ENCODE measurements at places on chromosomes 11 and 22.

DNA sequence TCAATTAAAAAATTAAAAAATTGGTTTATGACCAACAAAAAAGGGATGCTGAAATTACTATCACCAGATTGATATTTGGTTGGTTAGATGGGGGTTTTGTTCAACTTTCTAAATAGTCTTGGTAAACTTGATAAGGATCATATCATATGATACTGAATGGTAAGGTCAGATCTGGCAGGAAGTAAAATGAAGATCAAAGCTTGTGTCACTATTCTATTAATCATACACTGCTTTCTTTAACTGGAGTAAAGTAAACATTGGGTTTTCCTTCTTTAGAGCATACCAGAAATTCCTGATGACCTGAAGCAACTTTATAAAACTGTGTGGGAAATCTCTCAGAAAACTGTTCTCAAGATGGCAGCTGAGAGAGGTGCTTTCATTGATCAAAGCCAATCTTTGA is 40.2 kb downstream of the RRM1 start:
- DNase-seq: peak; percentile 74

DNA sequence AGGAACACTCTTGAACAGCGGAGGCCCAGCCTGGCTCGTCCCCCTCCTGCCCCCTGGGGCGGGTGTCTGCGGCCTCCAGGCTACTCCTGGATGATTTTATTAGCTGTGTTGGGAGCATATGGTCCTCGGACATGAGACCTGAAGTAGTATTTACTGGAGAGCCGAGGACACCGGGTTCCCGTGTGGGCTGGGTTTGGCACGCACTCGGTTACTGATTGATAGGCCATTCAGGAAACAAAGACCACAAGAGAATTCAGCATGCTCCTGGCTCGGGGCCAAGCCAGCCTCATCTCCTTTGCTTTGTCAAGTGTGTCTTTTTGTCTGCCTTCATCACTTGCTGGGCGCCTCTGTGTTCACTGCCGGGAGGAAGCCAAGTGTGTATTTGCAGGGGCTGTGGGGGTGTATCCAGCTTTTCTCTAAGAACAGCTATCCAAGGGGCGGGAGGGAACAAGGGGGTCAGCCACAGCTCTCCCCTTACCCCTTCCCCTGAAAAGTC is 9.7 kb downstream of the FXYD2 start:
- no peak for DNase-seq

- DNase-seq: no peak
Observed at GRCh38 chr22:24359452-24360120, 67.8 kb upstream of the ADORA2A start.

DNA sequence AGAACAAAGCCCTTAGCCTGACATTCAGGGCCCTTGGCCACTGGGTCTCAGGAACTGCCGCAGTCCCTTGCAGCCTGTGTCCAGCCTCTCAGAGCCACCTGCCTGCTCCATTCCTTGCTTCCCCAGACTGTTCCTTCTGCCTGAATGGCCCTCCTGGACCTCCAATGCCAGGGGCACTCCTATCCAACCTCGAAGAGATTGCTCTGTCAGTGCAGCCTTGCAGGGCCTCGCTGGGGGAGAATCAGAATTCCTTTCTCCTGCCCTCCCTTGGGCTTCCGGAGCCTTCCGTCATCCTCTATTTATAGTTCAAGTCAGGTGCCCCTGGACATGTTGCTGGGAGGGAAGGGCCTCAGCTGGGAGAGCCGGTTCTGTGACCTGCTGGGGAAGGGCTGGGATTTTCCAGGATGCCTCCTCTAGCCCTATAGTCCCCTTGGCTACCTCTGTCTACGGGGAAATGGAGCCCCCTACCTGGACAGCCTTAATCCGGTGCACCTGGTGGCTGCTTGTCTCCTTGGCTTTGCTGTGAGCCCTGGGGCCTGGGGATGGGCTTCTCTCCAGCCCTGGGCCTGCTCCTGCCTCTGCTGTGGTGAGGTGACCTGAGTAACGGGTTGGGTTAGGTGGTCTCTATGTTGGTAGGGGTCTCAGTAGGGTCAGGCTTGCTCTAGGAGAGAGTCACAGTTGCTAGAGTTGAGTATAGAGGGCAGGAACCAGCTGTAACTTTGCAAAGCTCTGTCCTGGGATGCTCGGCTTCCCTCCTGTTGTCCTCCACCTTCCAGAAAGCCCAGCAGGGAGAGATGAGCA is 45.9 kb upstream of the SYT7 start:
- DNase-seq: peak; percentile 47
